NCI-H524 treated with DMSO at 0.1 percent for 48 hours (cell line): ENCODE measurements at places on chromosomes 4 and X.

- no peak for DNase-seq
Observed at GRCh38 chr4:105122350-105122749, 24.3 kb upstream of the TET2 start.

GRCh38 chr4:78032446-78032845, 24.7 kb upstream of the FRAS1 start:
- DNase-seq: peak; percentile 81

DNA sequence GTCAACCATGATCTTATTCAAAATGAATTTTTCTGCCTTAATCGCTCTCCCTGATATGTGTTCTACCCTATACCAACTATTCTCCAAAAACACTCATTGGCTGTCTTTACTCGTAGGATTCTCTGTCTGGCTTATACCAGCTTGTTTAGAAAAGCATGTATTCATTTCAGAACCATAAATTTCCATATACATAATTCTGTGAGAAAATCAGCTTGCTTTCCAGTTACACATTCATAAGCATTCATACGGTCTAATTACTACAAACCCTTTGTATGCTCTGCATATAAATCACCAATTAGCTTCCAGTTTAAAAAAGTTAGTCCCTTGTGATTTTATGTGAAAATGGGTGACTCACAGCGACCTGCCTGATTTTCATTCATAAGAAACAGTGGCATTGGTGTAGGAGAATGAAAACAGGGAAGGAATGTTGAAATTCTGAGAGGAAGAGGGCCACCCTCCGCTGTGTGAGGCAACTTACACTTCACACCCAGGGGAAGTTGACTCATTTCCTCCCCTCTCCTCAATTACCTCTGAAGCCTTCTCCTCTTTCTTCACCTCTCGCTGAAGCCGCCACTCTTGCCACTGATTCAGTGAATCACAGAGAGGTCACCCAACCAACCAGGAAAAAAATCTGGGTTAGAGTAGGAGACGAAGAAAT, 63.3 kb downstream of the MEPE start:
- DNase-seq: no peak

DNA sequence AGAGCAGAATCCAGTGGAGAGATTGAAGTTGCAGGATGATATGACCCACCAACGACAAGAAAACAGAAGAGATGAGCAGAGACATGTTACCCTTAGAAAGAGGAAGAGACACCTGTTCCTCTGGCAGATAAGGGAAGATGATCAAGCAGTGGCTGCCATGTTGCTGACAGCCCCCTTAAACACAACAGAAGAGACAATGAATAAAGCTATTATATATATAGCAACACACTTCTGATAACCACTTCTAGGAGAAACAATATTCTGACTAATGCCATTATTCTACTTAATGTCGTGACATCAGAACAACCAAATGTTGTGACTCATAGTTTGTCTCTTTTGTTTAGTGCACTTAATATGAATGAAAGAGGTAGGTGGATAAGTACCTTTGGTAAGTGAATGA, 44.9 kb downstream of the SH3RF1 start:
- no peak for DNase-seq

- no peak for DNase-seq
Observed at GRCh38 chrX:31580227-31580626, 508.4 kb upstream of the FTHL17 start.

GRCh38 chr4:184583738-184584502, 65.3 kb downstream of the CASP3 start:
- DNase-seq: no peak

GRCh38 chr4:141705747-141706377, 69.5 kb downstream of the IL15 start:
- DNase-seq: no peak

DNA sequence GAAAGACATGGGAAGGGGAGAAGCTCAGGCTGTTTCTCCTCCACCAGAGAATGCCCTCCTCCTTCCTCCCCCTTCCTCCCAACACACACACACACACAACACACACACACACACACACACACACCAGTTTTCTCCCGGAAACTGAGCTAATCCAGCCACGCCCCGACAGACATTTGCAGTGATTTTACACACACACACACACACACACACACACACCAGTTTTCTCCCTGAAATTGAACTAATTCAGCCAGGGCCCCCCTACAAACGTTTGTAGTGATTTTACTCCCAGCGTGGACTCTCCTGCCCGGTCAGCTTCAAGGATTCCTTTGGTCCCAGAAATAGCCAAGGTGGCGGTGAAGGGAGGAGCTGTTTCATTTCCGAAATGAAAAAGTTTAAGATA, 32.9 kb upstream of the STX18 start:
- no peak for DNase-seq

DNA sequence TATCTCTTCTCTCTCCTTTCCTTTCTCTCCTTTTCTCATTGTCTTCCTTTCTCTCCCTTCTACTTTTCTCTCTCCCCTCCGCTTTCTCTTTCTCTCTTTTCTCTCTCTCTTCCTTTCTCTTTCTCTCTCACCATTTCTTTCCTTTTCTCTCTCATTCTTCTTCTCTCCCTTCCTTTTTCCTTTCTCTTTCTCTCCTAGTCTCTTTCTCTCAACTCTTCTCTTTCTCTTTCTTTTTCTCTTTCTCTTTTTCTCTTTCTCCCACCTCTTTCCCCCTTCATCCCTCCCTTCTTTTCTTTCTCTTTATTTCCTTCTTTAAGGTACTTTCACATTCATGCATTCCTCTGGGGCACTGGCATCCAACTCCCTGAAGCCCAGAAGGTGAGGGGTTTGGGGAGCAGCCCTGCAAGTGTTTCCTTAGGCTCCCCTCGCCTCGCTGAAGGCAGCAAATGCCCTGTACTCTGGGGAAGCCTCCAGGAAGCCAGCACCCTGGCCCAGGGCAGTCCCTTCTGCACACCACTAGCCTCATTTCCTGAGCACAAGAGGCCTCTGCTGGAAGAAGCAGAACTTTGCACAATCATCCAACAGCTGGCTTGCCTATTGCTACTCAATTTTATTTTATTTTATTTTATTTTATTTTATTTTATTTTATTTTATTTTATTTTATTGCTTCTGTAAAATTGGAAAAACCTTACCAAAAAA, 124.2 kb downstream of the NFKB1 start:
- DNase-seq: no peak

DNA sequence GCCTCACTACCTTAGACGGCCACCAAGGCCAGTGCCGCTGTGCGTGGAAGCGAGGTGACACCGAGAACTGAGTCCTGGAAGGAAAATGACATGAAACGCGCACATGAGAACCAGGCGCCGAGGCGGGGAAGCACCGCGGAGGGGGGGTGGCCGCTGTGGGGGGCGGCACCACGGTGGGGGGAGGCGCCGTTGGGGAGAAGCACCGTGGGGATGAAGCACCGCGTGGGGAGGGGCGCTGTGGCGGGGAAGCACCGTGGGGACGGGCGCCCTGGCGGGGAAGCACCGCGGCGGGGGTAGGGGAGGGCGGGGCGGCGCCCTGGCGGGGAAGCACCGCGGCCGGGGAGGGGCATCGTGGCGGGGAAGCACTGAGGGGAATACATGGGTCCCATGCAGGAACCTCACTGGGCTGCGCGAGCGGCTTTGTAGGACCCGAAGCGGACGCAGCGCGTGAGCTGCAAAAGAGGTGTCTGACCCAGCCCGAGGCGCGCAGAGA, 28.0 kb downstream of the PPP2R3B start:
- no peak for DNase-seq

DNA sequence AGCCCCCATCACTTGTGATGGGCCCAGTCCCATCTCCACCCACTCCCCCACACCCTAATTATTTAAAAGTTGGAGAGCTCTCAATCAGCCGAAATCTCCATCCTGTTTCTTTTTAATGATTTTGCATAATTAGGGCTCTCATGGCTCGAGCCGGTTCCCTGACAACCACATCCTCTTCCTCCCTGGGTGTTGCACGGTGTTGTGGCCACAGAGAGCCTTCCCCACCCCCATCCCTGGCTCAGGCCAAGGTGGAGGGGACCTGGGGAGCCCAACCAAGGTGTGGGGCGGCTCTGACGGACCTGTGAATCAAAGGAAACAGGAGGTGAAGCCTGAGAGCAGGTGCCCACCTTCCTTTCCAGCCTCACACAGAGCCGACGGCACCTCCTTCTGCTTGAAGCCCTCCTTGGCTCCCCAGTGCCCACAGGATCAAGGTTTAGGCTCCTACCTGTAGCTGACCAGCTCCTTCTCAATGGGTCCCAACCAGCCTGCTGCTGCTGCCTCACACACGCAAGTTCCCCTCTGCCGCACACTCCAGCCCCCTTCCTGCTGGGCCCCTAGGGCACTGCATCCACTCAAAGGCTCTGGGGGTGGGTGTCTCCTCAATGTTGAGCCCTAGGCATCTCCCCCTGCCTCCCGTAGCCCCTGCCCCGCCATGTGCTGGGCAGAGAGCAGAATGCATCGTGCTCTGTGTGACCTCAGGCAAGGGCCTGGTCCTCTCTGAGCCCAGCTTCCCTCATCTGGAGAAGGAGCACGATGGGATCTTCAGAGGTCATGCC, 68.7 kb downstream of the WFS1 start:
- no peak for DNase-seq

- peak; percentile 60 for DNase-seq
Observed at GRCh38 chrX:3771766-3772165, 58.3 kb upstream of the PRKX start.

DNA sequence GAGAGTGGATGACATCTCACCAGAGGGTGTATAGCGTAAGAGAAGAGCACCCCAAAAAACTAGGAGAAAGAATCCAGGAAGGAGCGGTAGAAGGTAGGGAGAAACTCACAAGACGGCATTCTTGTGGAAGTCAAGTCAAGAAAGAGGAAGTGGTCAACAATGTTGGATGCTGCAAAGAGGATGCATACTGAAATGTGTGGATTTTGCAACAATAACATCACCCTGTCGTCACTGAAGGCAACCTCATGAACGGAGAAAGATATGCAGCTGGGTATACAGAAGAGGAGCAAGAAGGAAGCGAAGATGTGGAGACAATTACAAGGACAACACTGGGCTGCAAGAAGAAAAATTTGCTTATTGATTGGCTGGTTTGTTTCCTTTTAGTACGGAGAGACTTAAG, 11.4 kb upstream of the TAPT1 start:
- no peak for DNase-seq

DNA sequence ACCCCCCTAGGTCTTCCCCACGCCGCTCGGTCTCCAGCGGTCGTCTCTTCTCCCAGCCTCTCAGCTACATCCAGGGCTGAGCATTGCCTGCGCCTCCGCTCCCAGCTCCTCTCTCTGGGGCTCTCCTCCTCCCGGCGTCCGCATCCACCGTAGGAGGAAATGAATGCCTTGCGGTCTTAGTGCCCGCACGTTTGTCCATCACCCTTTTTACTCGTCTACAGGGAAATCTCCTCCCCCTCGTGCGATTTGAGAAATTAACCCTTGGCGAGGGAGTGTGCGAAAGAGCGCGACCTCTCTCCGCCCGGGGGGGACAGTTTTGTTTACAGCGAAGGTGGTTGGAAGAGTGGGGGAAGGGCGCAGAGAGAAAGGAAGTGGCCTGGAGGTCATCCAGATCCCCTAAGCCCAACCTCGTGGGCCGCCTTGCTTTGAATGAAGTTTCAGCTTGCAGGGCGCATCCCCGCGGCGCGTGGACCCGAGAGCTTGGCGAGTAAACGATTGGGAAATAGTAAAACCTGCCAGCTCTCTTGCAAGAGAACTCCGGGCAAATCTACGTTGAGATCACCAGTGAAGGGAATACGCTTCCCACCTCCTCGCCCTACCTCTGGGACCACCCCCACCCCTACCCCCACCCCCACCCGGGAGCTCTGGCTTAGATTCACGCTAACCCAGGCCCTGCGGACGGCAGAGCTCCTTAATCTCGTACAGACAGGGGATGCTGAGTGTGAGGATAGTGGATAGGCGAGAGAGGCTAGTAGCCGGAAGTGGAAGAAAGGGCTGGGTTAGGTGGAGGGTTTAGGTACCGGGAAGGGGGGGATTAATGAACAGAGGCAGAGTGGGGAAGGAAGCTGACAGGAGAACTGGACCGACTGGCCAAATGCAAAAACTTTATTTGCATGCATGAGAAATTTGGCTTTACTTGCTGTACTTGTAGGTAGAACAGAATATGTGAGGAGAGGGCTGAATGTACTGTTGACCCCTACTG, at the start of gene ELOVL6:
Gene ELOVL6, minus strand, starts transcription at position 181 of the 982 bp plus-strand sequence. CDS start 280 bp downstream, outside the sequence.
- peak; percentile 54 for DNase-seq

GRCh38 chr4:138650929-138651448, 364.6 kb upstream of the NOCT start:
- DNase-seq: no peak

DNA sequence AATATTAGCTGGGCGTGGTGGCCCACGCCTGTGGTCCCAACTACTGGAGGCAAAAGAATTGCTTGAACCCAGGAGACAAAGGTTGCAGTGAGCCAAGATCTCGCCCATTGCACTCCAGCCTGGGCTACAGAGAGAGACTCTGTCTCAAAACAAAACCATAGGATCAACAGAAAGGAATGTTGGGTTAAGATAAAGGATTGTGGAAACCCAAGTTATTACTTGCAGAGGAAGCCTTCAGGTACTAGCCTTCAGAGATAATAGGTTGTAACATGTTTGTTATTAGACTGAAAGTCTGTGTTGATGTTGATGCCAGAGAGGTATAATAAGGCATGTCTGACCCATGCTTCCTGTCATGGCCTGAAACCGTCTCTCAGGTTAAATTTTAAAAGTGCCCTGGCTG, 16.9 kb downstream of the SSX5 start:
- no peak for DNase-seq

DNA sequence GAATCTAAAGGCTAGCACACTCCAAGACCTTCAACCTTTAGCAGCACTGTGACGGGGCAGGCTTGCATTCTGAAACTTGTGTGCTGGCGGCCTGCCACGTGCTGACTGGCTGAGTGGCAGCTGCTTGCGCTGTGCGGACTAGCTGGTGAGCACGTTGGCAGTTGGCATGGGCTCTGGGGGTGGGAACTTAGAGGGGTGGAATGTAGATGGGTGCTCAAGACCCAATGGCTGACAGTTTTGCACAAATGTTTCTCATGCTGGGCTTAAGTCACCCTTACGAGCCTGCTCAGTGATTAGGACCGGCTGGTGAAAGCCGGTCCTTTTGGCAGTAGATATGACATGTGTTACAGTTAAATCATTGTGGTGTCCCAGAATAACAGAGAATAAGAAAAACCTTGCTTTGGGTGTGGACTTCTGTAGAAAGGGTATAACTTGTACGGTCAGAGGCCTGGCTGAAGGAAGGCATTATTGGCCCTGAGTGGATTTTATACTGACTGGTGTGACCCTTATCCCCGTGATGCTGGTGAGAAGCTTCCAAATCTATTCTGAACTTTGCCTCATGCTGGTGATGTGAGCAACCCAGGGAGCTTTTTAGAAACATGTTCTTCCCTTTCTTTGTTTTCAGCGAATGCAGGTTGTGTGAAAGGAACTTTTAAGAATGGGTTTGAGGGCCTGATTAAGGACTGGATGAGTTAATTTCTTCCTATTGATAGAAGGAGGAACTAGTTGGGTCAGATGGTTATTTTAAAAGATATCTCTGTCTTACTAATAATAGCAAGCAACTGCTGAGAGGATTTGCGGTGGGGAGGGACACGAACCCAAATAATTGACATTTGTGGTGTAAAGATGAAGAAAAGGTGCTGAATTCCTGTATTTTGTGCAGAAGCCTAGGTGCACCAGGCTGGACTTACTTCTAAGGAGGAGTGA, 107.4 kb upstream of the SLC4A4 start:
- DNase-seq: peak; percentile 67

- no peak for DNase-seq
Observed at GRCh38 chrX:147680251-147680650, 231.5 kb upstream of the FMR1 start.

GRCh38 chr4:1334579-1334895, 12.5 kb upstream of the UVSSA start:
- DNase-seq: no peak

- DNase-seq: no peak
Observed at GRCh38 chr4:25818371-25818871, 44.4 kb downstream of the SEL1L3 start.

GRCh38 chr4:1137850-1138249, 24.5 kb upstream of the RNF212 start:
- DNase-seq: no peak
